ENCODE measurements at places on chromosomes 3 and 15. TPM values are rescaled to one million over a fixed set of nuclear protein-coding genes. Genes with fewer than 3 reads are reported as not detected.

DNA sequence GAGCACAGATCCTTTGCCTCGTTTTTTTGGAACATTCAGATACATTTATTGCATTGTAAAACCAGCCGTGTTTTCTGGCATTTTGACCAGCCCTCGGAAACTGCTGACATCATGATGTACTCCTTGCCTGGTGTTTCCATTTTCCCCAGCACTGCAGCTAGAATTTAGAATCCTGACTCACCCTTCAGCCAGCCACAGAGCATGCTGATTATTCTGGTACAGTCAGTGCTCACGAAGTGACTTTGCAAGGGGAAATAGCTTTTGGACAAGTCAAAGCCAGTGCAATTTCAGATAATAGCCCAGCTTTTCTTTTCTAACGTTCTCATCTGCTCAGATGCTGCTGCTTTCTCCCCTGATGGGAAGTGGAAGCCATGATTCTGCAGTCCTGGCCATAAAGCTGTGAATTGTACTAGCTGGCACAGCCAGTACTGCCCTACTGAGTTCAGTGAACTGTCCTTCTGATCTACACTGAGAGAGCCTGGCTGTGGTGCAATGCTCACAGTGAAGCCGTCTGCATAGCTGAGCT is 12.1 kb upstream of the CNBP start:
- peak; percentile 83 for ATAC-seq

DNA sequence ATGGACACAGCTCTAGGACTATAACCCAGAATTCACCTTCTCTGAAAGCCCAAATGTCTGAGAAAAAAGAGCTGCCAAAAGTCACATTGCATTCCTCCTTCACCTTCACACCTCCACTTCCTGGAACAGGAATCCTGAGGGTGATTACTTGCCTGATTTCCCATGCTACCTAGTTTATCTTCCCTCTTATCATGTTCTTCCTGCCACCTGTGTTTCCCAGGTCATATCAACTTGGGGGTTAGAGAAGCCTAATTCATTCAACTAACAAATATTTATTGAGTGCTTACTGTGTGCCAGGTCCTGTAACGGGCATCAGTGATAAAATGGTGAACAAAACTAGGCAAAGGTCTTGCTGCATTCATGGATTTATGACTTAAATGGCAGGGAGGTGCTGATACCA is 279.6 kb upstream of the WNT5A start:
- ATAC-seq, result no peak

DNA sequence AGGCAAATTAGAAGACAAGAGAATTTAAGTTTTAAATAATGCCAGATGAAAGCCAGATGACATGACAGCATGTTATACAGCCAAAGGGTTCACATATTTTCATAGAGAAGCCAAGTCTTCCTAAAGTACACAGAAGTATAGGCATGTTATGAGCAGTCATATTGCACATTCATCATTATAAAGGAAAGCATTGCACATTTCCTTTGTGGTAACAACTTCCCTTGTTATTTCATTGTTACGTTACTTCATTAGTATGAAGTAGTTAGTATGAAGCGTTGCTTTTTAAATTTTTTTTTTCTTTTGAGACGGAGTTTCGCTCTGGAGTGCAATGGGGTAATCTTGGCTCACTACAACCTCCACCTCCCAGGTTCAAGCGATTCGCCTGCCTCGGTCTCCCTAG is 4.6 kb upstream of the ABCC5 start:
- no peak for ATAC-seq

GRCh38 chr3:9617056-9617455 is 32.2 kb upstream of the MTMR14 start:
- ATAC-seq, result no peak

GRCh38 chr15:69128667-69129311 is 31.6 kb upstream of the GLCE start:
- ATAC-seq, result no peak

DNA sequence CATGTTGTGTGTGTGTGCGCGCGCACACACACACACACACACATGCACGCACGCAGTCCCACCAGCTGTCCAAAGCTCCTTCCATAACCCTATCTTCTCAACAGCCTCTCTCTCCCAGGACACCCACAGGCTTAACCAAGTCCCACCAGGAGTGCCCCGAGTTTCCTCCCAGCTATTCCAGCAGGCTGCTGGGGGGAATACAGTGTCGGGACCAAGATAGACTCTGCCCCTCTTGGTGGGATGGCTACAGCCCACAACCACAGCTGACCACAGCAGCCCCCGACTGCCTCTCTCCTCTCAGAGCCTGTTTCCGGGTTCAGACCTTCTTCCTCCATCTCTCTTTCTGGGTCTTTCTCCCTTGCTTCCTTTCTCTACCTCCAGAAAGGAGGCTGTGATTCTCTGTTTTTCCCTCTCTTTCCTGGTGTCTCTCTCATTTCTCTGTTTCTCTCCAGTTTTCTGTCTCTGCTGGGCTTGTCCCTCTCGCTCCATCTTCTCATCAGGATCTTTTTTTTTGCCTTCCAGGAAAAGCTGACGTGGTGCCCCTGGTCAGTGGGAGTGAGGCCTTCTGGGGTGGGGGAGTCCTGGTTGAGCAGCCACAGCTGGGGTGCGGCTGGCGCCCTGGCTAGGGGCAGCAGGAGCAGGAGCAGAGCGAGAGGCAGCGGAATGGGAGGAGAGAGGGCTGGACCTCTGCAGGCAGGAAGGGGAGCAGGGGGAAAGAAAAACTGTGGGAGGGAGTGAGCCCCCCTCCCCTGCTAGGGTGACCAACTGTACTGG is 3.3 kb upstream of the ISLR start:
- ATAC-seq, result no peak

- ATAC-seq, result no peak
Measured at GRCh38 chr3:159077860-159078259, 276.0 kb downstream of the MFSD1 start.

- ATAC-seq, result no peak
Measured at GRCh38 chr15:42068601-42069000, 25.8 kb downstream of the PLA2G4D start.

GRCh38 chr3:102354818-102355515 is 79.8 kb upstream of the ZPLD1 start:
- no peak for ATAC-seq

GRCh38 chr15:70963199-70963598 is 70.6 kb downstream of the LRRC49 start:
- no peak for ATAC-seq

DNA sequence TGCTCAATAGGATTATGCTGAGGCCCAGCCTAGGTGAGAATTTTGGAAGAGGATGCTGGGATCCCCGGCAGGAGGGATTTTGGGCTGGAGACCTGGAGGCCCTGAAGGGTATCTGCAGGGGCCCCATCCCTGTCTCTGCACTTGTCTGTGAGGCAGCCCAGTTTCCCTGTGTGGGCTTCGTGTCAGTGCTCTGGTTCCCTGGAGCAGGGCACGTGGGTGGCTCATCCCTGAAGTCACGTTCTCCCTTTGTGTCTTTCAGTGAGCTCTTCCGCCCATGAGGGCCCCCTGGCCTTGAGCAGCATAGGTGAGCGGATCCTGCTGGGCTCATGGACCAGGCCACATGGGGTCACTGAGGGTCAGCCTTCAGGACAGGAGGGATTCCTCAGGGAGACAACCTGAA is 217.9 kb downstream of the SNRPN start:
- no peak for ATAC-seq

DNA sequence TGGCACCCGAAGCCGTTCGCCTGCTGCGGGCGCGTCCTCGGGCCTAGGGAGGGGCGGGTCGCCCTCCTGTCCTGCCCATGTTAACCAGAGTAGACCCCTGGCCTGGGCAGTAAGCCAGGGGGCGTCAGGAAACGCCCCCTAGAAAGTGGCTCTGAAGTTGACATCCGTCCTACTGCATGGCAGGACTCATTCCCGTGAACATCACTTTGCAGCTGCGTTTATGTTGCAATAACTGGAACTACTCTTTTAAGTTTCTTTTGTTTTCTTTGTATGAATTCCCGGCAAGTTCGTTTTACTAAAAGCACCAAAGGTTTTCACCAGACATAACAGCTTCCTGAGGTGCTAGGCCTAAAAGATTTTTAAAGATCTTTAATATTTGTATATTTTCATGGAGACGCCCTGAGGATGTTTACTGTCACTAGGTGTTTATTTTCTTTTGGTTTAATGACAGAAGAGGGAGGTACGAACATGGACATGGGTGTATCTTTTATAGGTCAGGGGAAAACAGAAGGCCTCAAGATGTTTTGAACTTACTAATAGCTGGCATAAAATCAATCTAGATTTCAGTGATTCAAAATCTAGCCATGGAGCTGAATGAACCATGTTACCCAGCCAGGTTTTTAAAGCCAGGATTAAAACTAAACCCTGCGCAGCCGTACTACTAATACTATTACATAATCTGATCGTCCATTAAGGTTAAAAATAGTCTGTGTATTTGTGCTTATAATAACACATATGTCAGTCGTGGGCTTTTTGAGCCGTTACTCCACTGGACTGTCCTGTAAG is 1.0 kb downstream of the C15orf61 start:
- ATAC-seq, result no peak

DNA sequence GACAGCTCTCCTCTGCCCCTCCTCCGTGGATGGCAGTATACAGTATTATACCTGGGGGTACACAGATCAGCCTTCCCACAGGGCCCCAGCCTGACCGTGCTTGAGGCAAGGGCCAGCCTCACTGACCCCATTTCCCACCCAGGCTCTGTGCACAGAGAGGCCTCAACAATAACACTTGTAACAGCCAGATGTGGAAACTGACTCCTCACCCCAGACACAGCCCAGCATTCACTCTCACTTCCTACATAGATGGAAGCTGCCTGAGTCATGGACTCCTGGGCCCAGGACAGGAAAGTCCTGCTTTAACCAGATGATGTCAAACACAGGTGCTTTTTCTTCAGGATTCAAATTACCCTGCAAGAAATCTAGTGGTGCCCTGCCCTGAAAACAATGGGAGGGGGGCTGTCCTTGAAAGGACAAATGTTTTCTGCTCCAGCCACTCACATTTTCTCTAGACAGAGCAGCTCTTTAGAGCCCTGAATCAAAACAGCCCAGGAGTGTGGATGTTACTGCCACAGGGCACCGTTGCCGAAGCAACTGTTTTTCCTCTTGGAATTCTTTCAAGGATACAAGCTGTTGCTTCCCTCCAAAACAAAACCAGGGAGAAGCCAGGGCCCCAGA is 16.4 kb downstream of the CCDC12 start:
- peak; percentile 58 for ATAC-seq

GRCh38 chr3:47635536-47635935 is 56.9 kb upstream of the CSPG5 start:
- ATAC-seq, result no peak

DNA sequence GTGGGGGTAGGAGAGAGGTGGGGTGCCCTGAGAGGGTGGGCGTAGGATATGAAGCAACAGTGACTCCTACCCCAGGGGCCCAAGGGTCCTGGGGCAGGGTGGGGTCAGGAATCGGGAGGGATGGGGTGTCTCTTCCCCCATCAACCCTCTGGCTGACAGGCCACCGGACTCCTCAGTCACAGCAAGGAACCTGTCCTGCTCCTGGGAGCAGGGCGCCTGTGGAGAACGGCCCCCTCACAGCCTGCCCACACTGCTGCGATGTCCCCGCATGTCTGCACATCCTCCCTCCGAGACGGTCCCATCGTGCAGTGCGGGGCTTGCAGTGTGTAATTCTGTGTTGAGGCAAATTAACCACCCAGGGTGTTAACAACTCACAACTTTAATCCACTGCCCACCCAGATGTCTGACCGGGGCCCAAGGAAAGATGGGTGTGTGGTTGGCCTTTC is 2.7 kb downstream of the TM4SF19 start:
- no peak for ATAC-seq

DNA sequence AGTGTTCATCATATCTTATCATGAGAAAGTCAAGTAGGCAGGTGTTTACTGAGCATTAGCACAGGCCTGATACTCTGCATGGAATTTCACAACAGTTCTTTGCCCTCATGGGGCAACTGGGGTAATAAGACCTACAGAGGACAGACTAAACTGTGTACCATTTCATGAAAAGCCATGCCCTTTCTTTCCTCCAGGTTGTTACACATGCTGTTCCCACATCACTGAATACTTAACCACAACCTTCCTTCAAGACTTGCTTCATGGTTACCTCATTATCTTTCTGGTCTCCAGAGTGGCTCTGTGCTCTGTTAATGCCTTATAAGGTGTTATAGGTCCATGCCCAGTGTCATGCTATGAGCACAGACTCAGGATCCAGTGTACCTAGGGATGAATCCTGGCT is 28.2 kb upstream of the RSL24D1 start:
- peak; percentile 70 for ATAC-seq

GRCh38 chr3:160409812-160410610 is 10.6 kb downstream of the SMC4 start:
- ATAC-seq, result no peak

- ATAC-seq, result peak; percentile 89
Measured at GRCh38 chr3:51982838-51983577, at the start of gene ACY1. ACY1 (plus strand) TSS chr3:51983535; CDS start chr3:51984065, 530 bp downstream.

- ATAC-seq, result no peak
Measured at GRCh38 chr3:69499899-69500421, 114.1 kb upstream of the FRMD4B start.

GRCh38 chr15:74978503-74978902 is 16.9 kb upstream of the SCAMP5 start:
- peak; percentile 87 for ATAC-seq

GRCh38 chr3:133967992-133968892 is 61.5 kb downstream of the SLCO2A1 start:
- no peak for ATAC-seq

DNA sequence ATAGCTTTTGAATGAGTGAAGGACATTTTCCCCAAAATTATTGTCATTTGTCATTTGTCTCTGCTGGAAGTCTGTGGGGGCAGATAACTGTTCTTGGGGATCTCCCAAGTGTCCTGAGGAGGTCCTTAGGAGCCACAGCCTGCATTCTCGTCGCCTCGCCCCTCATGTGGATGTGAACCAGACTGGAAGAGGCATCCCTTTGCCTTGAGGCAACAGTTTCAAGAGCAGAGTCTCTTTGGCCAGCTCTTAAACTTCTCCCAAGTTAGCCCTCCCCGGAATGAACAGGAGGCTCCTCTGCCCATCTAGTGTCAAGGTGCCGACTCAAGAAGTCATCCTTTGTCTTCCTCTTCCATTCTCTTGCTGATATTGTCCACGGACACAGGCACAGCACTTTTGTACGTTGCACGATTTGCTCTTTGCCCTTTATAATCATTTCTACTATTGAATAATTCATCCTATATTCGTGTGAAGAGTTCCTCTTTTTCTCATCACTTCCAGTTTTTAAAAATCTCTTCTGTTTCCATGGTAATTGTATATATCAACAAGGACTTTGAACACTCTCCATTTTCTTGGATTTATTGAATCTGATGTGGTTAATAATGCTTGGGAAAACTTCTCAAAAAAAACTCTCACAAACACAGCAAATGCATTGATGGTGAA is 40.8 kb upstream of the CD47 start:
- ATAC-seq, result no peak

DNA sequence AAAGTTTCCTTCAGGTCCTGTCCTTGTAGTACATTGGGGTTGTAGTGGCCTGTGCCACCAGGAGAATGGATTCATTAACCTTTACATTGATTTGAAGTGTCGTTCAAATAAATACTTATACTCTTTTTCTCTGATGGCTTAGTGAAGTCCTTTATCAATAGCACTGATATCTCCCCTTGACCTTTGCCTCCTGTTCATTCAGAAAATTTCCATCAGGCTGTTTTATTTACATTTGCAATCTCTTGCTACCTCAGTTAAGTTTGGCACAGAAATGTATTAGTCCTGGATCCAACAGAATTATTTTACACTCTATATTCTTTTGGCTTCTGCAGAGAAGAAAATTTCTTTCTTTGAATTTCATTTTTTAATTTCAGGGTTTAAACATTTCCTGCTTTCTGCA is 497.0 kb downstream of the RBMS3 start:
- ATAC-seq, result no peak

OSBPL10 gene
- total RNA-seq, result 0.90 TPM

KLHL40 gene
- total RNA-seq, result not detected

PRKCI gene
- 27.1 TPM for total RNA-seq

RUBCN gene
- 34.0 TPM for total RNA-seq

FBXW12 gene
- not detected for total RNA-seq

ALS2CL gene
- total RNA-seq, result 0.69 TPM

TNNC1 gene
- 6.5 TPM for total RNA-seq

ETV5 gene
- 1.2 TPM for total RNA-seq

TSEN2 gene
- total RNA-seq, result 20.2 TPM
